Sigmoid colon (tissue), 7 donors: ENCODE measurements at places on chromosomes 7 and 10.

GRCh38 chr10:133042061-133042460, 45.7 kb upstream of the ADGRA1 start:
- no peak for DNase-seq

GRCh38 chr10:119893074-119893473, 544 bp downstream of the SEC23IP start:
- no peak for DNase-seq

DNA sequence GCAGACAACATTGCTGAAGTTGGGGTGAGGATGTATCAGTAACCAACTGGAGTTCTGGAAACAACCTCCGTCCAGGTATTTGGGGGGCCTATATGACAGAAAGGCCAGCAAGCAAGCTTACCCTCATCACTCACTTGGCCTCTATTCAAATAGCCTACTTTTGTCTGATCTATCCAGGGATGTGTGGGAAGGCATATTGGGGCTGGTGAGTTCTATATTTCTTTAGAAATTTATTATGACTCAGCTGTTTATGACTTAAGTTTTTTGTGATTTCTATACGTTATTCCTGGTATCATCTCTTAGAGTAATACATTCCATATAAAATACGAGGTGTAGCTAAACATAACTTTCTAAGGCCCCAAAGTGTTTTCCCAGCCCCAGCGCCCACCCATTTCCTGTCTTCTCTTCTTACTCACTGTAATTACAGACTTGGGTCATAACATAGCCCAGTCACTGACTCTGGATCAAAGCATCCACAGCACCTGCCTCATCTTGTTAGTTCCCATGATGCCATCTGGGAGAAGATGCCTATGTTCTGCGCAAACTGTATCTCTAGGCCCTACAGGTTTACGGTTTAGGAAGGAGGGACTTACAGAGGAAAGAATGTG, 18.1 kb downstream of the GARS1 start:
- no peak for DNase-seq

DNA sequence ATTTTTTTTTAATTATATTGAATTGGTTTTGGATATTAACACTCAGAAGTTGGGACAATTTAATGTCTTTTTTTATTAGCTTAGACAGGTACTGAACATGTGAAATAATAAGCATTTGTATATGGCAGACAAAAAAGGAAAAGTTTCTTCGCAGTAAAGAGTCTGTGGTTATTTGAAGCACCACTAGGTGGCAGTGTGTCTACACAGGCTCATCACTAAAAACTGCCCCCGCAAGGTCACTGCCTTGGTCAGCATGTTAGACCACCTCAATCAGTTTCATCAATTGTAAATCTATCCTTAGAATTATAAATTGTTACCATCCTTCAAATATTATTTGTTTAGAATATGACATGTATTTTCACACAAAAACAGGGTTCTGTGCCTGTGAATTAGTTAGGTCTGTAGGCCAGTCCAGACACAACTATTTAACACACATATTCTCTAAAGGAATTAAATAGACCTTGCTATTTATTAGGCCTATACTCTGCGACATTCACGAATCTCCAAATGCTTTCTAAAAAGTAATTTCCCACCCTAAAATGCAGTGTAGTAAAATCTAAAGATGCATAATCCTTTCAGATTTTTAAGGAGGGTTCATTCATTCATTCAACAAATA, 17.0 kb downstream of the PNLIPRP3 start:
- no peak for DNase-seq

- no peak for DNase-seq
Measured at GRCh38 chr7:20958572-20958971, 171.9 kb upstream of the SP8 start.

DNA sequence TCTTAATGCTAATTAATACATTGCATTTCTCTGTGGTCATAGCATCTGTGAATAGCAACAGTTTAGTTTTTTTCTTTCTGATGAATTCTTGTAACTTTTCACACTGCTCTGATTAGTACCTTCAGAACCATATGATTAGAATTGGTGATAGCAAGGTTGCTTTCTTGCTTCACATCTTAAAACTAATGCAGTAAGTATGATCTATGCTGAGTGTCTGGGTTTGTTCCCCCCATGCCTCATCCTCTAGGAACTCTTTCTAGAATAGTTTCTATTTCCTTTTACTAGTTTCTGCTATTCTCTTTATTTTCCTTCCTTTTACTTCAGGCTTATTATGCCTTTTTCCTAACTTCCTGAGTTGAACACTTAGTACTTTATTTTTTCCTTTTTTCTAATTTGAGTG, 32.4 kb downstream of the TES start:
- no peak for DNase-seq

DNA sequence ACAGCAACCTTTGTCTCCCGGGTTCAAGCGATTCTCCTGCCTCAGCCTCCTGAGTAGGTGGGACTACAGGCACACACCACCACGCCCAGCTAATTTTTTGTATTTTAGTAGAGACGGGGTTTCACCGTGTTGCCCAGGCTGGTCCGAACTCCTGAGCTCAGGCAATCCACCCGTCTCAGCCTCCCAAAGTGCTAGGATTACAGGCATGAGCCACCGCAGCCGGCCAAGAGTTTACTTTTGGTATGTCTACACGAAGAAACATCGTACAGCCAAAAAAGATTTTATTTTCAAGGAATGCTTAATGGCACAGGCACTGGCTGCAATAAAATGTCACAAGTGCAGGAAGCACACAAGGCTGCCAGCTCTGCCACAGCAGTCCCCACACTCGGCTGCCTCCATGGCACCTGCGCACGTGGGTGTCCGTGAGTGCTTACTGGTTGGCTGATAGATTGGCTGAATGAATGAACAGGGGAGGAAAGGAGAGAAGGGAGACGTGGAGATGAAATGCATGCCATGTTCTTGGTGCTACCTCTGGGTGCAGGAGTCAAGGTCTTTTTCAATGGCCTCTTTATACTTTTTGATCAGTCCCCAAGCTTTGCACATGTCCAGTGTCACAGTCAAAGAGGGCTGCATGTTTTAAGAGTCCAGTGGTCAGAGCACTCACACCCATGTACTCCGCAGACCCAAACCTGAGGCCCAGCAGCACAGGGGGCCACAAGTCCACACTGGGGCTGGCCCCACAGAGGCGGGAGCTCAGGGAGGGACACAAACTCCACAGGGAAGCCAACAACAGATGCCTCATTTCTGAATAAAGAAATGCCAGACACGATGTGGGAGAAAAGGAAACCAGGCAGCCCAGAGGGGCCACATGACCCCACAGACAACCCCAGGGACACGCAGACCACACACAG, 198.2 kb downstream of the MAD1L1 start:
- DNase-seq: peak; percentile 46

- DNase-seq: peak; percentile 39
Measured at GRCh38 chr10:127920306-127921074, 13.6 kb downstream of the PTPRE start.

DNA sequence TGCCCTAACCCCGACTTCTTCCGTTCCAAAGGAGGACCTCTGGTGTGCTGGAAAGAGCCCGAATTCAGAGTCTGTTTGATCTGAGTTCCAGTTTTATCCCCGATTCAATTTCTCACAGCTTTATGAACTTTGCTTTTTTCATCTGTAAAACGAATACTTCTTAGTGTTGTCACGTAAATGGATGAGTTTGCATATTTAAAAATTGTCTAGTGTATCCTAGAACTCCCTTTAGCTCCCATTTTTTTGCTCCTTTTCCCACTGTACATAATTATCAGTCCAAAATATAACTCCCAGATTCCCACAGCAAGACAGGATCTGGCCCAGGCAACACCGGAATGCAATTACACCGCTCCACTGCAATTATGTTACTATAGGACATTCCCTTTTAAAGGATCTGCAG, 80.7 kb upstream of the ARHGAP21 start:
- no peak for DNase-seq

GRCh38 chr10:102501201-102502028, 1.1 kb downstream of the ACTR1A start:
- DNase-seq: no peak

GRCh38 chr10:84478151-84478550, 149.8 kb downstream of the CCSER2 start:
- DNase-seq: no peak

DNA sequence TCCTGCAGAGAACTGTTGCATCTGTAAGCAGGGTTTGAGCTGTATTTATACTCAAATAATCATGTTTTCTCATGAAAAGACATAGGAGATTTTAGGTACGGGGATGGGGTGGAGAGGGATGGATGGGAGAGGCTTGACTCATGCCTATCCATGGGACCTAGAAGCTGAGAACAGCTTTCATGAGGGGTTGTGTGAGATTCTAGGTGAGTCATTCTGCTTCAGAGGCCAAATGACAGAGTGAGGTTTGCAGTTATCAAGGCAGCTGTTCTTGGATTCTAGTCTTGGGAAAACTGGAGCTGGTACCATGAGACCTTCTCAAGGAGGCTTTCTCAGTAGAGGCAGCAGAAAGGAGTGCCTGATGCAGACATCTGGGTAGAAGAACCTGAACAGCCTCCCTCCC, 746.9 kb downstream of the TYW1 start:
- DNase-seq: no peak

DNA sequence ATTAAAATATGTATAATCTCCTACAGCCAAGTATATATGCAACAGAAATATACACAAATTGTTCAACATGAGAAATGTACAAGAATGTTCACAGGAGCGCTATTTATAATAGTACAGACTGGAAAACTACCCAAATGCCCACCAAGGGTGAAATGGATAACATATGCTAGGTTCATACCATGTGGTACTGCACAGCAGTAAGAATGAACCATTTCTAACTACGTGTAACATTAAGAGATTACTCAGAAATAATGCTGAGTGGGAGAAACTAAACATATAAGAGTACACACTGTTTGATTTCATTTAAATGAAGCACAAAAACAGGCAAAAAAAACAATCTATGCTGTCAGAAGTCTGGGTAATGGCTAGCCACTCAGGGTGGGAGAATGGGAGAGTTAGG, 45.8 kb downstream of the RNLS start:
- DNase-seq: no peak

DNA sequence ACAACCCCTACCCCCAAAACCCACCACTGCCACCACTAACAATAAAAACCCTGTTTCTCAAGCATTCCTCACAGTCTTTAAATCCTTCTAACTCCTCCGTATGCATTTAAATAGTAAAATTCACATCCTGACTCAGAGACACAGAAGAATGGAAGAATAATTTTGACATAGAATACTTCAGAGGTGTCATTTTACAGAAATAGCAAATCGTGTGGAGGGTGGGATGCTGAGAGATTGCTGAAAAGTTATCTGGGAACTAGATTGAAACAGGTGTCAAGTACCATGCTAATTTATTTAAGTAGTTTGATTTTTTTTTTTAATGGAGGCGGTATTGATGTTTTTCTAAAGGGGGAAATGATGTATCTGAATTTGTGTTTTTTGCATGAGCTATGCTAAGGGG, 575.2 kb upstream of the TPK1 start:
- no peak for DNase-seq

DNA sequence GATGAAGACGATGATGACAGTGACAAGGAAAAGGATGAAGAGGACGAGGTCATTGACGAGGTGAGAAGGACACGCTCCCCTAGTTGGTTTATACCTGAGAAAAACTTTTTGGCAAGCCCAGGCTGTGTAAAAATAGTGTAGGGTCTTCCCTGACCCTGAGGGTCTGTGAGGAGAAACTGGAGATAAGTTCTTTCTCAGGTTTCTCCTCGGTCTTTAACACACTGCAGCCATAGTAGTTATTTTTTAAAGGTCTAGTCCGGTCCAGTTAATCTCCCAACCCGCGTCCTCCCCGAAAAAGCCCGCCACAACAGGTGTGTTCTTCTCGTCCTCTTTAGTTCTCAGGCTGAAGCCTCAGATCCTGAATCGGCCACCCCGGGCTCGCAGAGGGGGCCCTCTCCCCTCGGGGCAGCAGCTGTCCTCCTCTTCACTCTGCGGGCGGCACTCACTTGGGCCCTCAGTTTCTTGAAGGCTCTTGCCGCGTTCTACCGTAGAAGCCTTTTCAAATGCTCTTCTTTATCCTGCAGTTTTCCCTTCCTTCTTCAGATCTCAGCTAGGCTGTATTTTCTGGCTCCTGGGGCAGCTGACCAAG, 411 bp downstream of the BCCIP start:
- DNase-seq: no peak

GRCh38 chr10:78831461-78831860, 237.3 kb upstream of the ZMIZ1 start:
- no peak for DNase-seq

GRCh38 chr7:155979994-155980393, 167.7 kb upstream of the SHH start:
- DNase-seq: peak; percentile 39

DNA sequence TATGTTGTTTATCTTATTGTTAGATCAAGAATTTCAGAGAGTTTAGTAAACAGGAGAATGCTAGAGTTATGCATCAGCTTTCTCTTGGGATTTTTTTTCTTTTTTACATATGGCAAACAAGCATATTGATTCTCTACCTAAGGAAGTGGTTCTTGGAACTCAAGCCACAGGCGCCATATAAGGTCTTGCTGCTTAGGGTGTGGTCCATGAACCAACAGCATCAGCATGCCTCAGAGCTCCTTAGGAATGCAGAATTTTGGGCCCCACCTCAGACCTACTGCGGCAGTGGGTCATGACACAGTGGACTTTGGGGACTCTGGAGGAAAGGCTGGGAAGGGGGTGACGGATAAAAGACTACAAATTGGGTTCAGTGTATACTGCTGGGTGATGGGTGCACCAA, 230.8 kb downstream of the SKAP2 start:
- no peak for DNase-seq

DNA sequence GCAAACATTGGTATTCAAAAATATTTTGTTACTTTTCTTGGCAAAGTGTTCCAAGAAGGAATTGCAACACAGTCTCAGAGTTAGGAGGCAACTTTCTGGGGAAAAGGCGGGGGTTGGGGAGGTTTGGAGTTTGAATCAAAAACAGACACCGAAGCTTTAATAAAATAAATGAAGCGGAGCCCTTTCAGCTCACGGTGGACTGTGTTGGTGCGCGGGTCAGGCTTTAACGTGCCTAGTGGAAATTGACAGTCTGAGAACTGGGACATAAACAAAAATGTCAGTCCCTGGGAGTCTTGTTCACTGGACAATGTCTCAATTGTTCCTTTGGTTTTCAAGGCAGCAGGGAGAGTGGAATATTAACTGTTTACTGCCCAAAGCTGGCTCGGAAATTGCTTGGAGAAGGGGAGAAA, 109.3 kb downstream of the TCF7L2 start:
- peak; percentile 81 for DNase-seq

- no peak for DNase-seq
Measured at GRCh38 chr10:65301181-65301580, 1624.7 kb upstream of the LRRTM3 start.

- no peak for DNase-seq
Measured at GRCh38 chr7:537911-538634, 18.4 kb upstream of the PDGFA start.

- no peak for DNase-seq
Measured at GRCh38 chr10:70714245-70714644, 41.9 kb downstream of the ADAMTS14 start.

DNA sequence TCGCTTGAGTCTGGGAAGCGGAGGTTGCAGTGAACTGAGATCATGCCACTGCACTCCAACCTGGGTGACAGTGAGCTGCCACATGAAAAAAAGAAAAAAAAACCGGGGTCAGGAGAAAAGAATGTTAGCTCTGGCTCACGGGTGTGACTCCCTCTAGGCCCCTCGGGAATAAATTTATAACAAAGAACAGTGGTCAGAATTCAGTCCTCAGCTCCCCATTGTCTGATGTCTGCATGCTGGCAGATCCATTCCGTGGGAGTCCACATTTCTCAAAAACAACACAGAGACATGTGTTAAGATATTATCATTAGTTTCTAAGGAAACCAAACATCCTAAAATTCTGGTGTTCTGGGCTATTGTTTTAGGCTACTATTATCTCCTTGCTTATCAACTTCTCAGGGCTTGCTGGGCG, 90.6 kb downstream of the MARCHF5 start:
- DNase-seq: no peak

GRCh38 chr7:141074162-141074991, 513 bp downstream of the TMEM178B start:
- no peak for DNase-seq
